ENCODE measurements at places on chromosomes 2 and 18.

DNA sequence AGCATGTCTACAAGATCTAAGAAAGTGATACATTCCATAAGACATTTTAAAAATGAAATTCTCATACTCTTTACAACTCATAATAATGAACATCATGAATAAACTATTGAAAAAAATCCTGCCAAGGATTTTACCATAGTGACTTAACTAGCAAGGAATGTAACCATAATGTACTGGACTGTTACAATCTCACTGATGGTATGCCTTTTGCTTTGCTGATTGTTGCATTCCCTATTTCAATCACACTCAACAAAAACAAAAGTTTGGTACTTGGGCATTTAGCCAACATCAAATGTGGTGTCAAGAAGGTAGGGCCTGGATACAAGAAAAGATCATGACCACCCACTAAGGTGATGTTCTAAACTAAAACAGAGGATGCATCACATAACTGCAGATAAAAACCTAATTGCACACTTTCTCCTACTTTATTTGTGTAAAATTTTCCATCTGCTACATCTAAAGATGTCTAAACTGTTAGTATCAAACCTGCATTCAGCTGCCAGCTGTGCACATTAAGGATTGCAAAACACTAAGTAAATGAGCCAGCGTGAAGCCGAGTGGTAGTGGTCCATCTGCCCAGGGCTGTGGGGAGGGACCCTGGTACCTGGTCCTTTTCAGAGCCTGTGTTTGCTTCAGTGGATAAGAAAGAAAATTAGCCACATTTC lies 564.4 kb downstream of the ZEB2 start:
- peak; percentile 74 for DNase-seq

GRCh38 chr2:73177645-73178255 lies 24.6 kb upstream of the NOTO start:
- no peak for DNase-seq

DNA sequence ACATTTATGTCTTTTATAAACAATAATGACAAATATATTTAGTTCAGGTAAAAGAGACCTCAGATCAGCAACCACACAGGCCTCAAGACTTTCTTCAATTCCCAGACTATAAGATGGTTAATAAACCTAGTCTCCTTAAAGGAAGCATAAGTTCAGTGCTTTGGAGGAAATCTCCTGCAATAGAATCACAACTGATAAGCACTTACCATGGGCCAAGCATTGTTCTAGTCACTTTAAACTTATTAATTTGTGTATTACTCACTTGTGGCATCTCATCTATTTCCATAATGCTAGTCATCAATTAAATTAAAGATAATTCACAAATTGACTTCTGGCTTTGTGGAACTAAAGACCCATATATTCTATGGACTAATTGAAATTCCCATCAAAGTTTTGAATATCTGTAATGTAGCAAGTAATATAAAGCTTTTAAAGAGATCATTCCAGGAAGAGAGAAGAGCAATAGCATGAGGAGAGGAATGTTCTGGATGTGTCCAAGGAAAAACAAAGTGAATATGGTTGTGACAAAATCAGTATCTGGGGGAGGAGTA lies 42.2 kb downstream of the COL3A1 start:
- DNase-seq: no peak

DNA sequence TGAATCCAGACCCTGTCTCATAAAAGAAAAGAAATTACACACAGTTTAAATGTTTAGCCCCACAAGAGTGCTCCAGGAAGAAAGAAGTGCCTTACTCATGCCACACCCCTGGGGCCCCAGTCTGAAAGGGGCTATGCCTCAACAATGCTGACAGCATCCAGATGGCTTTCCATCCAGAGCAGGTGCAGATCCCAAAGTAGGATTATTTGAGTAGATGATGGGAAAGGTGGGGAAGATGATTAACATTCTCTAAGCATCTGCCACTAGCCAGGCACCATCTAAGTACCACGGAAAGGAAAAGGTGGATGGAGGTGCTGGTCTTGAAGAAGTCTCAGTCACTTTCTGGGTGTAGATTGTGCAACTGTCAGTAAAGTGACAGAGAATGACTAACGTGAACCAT lies 16.3 kb downstream of the DPYSL5 start:
- DNase-seq: no peak

- DNase-seq: peak; percentile 45
Observed at GRCh38 chr2:100242891-100243619, 79.2 kb downstream of the LONRF2 start.

GRCh38 chr2:217325816-217326215 lies 466.0 kb upstream of the TNP1 start:
- DNase-seq: no peak
